ENCODE measurements at places on chromosomes 7 and 10.

DNA sequence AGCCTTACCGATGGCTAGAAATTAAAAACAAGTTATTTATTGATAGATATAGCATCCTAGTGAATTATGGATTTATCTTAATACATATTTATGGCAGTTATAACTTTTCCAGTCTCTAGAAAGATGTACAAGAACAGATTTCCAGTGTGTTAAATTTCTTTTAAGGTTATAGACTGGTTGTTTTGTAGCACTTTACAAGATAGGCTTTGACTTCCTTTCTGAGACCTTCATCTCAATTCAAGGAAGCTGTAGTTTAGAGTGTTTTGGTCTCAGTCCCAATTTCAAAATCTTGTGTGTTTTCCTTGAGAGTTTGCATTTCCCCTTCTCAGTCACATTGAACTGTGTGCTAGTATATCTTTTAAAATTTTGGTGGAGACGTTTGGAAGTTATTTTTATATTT lies 30.1 kb downstream of the PLEKHA1 start:
- DNase-seq, result no peak

DNA sequence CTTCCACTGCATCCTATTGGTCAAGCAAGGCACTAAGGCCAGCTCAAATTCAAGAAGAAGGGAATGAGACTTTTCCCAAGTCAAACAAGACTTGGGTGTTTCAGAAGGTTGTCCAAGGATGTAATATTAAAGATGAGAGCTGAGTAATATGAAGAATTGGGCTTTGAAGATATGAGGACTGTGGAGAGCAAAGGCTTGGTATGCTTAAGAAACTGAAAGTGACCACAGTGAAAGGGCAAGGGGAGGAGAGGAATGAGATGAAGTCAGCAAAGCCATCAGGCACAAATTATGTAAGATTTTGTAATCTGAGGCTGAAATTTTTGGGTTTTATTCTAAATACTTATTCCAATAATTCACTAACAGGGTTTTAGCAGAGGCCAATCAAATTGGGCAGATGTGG lies 38.6 kb upstream of the NPY start:
- DNase-seq, result no peak

DNA sequence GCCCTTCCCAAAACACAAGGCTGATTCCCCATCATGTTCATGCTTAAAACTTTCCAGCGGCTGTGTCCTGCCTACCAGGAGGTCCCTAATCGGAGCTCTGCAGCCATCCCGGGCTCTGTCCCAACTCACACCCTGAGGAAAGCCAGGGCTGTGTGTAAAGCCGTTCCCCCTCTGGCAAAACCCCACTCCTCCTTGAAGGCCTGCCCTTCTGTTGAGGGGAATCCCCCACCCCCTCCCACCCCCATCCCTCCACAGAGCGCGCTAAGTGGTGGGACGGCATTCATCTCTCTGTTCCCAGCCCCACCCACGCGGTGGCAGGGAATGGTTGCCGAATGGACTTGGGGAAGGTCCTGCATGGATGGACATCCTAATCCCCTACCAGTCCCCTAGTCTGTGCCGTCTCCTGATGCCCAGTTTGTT lies 667 bp upstream of the TMEM120A start:
- no peak for DNase-seq

DNA sequence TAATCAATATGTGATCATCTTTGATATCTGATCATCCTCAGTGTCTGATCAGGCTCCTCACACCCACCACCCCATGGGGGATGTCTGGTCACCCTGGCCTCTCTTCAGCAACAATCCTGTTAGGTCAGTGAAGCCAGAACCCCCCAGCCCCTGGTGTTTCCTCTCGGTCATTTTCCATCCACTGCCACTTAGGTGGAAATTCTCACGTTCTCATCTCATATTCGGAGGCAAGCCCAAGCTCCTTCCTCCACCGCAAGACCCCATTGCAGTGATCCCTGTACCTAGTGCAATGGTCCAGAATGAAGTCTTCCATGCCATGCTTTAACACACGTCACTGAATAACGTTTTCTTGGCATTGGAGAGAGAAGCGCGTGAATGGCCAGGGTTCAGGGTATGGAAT lies 103.0 kb upstream of the DNAAF5 start:
- no peak for DNase-seq

DNA sequence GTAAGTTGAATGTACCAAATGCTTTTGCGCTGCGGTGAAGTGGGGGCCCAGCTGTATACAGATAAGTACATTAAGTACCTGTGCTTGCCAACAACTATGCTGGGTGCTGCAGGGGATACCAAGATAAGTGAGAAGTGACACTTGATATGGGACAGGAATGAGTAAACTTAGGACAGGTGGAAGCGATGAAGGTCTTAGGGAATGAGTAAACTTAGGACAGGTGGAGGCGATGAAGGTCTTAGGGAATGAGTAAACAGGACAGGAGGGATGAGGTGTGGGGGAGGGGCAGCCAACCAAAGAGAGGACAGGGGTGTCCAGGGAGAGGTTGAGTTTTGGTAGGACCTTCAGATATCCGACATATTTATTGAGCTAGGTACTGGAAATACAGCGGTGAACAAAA lies 1.4 kb downstream of the MDH2 start:
- no peak for DNase-seq

GRCh38 chr10:11425676-11426075 lies 185.8 kb downstream of the USP6NL start:
- DNase-seq, result no peak

DNA sequence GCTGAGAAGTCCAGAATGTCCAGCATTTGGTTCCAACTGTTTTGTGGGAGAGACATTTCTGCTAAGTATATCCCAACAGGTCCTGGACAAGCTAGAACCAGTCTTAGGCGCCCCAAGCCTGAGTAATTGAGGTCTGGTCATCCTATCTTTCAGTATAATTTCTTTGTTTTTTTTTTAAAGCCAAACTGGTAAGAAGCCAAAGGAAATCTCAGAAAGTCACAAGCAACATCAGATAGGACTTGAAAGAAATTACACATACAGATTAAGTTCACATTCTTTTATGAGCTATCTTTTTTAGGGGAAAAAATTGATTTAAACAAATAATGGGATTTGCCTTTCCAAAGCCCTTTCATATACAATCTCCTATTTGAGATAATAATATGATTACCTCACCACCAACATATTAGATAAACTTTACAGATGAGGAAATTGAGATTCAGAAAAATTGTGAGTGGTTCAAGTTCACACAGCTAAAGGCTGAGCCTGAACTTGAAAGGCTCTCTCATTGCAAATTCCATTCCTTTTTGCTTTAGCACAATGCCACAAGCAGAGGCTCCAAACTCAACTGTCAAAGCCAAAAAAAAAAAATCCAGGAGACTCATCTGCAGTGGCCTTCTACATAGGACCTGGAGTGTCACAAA lies 15.0 kb downstream of the PDLIM1 start:
- no peak for DNase-seq

DNA sequence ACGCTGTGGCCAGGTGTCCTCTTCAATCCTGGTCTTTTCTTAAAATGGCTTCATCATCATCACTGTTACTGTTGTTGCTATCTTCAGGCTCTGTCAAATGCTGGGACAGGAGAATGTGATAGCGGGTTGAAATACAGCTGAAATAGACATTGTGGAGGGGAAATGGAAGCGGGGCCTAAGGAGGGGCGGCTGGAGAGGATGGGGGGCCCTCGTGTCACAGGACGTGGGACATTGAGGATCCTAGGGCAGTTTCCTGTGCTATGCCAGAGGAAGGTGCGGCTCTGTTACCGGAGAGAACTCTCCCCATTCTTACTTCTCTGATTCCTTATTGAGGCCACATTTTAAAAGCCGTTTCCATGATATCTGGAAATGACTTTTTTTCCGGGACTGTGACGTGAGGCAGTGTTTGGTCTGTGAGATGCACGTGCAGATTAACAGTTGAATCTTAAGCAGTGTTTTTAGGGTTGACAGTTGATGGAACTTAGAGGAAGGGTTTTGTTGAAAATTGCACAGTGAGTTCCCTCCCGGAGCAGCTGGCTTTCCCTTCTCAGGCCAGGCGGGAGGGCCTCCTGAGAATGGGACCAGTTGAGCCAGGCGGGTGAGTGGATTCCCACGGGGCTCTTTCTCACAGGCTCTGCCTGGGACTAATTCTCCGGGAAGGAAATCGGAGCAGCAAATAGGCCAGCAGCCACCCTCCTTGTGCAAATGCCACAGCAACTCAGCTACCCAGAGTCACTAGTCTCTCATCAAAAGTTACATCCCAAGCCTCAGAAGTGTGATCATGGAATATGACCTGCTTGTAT lies 125.2 kb downstream of the TACC2 start:
- DNase-seq, result no peak

DNA sequence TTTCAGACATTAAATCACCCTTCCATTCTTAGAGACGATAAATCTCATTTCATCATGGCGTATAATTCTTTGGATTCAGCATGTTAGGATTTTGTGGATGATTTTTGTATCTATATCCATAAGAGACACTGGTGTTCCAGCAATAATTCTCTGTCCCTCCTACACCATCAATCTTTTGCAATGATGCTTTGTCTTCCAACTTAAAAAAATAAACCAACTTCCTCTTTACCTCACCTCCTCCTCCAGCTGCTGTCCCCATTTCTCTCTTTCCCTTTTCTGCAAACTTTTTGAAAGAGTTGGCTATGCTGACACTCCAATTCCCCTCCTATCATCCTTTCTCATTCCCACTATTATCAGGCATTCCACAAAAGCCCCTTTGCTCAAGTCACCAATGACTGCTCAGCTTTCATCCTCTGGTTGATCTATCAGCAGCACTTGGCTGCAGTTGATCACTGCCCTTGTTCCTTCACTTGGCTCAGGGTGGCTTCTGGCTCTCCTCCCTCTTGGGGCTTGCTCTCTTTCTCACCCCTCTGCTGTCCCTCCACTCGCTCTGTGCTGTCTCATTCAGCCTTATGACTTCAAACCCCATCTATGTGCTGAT lies 130.0 kb downstream of the ARHGAP22 start:
- no peak for DNase-seq

GRCh38 chr7:1158203-1159126 lies 1.5 kb downstream of the ZFAND2A start:
- DNase-seq, result no peak

DNA sequence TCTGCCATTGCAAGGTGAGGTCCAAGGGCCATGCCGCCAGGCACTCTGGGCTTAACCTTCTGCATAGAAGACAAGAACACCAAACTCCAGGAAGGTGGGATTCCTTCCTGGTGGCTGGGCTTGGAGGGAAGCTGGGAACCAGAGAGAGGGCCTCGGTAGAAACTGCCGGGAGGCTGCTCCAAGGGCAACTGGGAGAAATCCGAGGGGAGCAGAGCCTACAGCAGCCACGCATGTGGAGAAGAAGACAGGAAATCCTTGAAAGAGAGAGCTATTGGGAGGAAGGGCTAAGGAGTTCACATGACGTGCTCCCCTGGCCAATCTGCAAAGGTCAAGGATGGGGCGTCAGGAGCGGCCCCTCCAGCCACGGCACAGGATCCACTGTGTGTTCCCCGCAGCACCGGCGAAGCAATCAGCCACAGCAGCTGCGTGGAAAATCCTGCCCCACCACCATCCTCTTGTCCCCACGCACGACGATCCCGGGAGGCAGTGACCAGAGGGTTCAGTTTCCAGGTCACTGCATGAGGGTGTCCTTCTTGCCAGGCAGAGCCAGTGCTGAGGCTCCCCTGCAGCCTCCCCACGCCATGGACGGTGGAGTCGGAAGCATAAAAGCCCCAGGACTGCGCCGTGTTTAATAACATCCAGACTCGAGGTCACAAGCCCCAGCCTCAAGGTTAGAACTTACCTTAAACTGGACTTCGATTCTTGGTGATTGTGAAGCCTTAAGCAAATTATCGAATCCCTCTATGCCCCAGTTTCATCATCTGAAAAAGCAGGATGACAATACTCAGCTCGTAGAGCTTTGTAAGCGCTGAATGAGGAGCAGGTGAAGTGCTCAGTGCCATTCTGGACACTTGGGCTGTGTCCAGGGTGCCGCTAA lies 8.6 kb upstream of the PPP2R2D start:
- DNase-seq, result no peak

GRCh38 chr7:104153287-104153686 lies 54.5 kb downstream of the ORC5 start:
- DNase-seq, result no peak

- no peak for DNase-seq
Observed at GRCh38 chr7:24910551-24911212, 69.3 kb downstream of the OSBPL3 start.

Measured in activated gamma-delta T cell (primary cell).